ENCODE measurements at places on chromosomes 12 and 14.

DNA sequence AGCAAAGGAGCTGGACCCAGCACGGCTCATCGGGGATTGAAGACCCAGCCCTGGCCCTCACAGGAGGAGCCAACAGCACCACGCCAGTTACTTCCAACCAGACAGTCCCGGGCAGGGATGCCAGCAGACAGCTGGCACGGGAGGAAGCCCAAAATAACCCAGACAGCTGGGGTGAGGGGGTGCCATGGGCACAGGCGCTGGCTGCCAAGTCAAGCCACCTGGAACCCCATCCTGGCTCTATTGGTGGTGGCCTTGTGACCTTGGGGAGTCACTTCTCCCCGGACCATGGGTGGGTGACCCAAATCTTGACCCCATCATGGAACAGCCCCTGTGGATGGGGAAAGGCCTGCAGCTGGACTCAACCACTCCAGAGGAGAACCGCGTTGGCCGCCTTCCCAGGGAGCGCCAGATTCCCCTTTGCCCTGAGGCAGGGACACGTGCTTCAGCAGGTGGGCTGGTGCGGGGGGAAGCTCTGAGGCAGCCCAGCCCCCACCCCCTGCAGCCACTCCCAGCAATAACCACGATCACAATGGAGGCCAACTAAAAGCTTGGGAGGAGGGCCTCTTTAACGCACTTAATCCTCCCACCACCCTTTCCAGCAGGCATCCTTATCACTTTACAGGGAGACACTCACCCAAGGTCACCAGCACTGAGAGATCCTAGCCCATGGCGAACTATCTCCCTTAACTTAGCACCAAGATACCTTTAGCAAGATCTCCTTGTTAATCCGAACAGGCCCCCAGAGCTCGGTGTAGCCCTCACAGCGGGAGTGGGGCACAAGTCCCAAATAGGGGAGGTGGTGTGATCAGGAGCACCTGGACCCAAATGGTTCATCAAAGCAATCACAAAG, 4.7 kb upstream of the RHOF start:
- DNase-seq: peak; percentile 67

GRCh38 chr12:79634957-79635471, 55.8 kb downstream of the PAWR start:
- no peak for DNase-seq

DNA sequence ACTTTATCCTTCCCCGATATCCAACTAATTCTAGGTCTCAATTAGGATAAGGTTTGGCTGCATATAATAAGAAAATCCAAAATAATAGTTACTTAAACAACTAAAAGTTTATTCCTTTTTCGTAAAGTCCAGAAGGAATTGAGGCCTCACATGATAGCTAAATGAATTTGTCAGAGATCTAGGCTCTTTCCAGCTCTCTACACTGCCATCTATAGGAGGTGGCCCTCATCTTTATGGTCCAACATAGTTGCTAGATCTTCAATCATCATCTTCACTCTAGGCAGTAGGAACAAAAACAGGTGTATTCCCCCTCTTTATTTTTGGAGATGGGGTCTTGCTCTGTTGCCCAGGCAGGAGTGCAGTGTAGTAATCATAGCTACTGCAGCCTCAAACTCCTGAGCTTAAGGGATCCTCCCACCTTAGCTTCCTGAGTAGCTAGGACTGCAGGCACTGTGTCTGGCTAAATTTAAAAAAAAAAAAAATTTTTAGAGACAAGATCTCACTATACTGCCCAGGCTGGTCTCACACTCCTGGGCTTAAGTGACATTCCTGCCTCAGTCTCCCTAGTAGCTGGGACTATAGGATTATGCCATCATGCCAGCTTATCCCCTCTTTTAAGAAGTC, 46.5 kb upstream of the SAV1 start:
- DNase-seq: peak; percentile 15

DNA sequence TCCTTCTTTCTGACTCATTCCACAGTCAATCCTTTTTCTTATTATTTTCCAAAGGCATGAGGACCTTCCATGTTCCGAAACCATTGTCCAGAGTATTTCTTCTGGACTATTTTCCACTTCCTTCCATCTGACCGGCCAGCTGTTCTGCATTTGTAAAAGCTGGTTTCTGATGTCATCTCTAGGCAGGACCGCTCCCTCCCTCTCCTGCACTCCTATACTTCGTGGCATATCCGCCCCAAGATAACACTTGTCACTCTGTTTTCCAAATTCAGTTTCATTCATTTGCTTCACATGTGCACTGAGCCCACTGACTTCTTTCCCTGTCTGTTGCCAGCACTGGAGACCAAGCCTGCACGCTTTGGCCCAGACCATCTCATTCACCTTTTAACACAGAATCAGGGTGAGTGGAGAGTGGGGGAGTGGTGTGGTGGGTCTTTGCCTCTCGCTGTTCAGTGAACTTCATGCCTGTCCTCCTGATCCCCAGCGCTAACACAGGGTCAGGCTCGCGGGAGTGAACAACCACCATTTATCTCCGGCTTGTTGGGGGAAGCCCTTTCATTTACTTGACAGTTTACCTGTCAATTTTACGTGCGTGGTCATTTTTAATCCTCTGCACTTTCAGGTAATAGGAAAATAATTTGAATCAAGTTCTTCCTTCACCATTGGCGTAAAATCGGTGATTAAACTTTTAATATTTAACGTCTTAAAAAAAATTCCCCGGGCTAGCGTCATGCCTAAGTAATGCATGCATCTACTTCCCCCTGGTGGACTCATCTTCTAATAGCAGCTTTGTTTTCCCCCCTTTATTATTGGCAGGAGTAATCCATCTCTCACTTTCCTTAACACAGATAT, 52.5 kb downstream of the C12orf75 start:
- DNase-seq: peak; percentile 59

GRCh38 chr14:90398315-90398839, 1.5 kb downstream of the CALM1 start:
- DNase-seq: no peak

- DNase-seq: no peak
These were observed 166.3 kb upstream of the TRHDE start for GRCh38 chr12:72105849-72106248.

DNA sequence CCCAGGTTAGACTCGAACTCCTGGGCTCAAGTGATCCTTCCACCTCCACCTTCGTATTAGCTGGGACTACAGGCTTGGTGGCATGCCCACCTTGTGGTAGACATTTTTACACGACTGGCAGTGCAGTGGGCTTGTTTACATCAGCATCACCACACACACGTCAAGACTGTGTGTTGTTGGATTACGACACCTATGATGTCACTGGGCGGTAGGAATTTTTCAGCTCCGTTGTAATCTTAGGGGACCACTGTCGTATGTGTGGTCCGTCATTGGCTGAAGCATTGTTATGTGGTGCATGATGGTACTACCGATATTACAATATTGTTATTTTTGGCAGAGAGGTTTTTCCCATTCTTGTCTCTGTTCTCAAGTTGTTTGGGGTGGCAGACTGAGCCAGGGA, 50.7 kb downstream of the TSPAN9 start:
- no peak for DNase-seq

- no peak for DNase-seq
These were observed 6.0 kb downstream of the KRT2 start for GRCh38 chr12:52645982-52646381.

- no peak for DNase-seq
These were observed 14.5 kb downstream of the DYRK2 start for GRCh38 chr12:67662910-67663538.

Measured in A172 (cell line).